Gastrocnemius medialis (tissue), 4 donors: ENCODE measurements at places on chromosomes 4 and X.

- H3K4me3 ChIP-seq: no peak overlapping the region
- no peaks in the 10 kb centered on the region for H3K4me1 ChIP-seq
- DNase-seq: no peak
- H3K27me3 ChIP-seq: no peaks in the 10 kb centered on the region
- no peak overlapping the region for H3K27ac ChIP-seq
- H3K36me3 ChIP-seq: no peaks in the 10 kb centered on the region
Observed at GRCh38 chr4:25775166-25775565, 87.6 kb downstream of the SEL1L3 start.

- H3K27ac ChIP-seq: peak within 1 kb of the TSS; percentile 63
- H3K27me3 ChIP-seq: no peaks in the 10 kb centered on the region
- H3K4me3 ChIP-seq: peak within 1 kb of the TSS; percentile 33
- no peaks in the 10 kb centered on the region for H3K4me1 ChIP-seq
- peak; percentile 76 for DNase-seq
Observed at GRCh38 chrX:47581731-47582647, at the start of gene TIMP1. Gene TIMP1 (plus strand): TSS chrX:47582436. CDS start chrX:47583416, 980 bp downstream.

DNA sequence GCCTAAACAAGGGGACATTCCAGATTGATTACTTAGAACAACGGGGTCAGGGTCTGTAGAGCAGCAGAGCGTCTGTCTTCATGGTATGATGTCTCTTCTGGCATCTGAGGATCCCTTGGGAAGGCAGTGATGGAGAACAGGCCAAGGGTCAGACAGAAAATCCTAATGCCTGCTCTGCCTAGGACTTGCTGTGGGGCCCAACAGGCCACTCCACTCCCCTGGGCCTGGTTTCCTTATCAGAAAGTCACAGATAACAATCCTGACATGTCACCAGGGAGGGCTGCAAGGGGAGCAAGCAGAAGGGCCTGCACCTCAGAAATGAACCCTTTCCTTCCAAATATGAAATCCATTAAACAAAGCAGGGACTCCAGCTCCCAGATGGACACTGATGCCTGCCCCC is 21.4 kb upstream of the ARHGAP6 start:
- DNase-seq: no peak
- no peaks in the 10 kb centered on the region for H3K4me1 ChIP-seq
- no peaks in the 10 kb centered on the region for H3K36me3 ChIP-seq
- H3K4me3 ChIP-seq: no peak overlapping the region

DNA sequence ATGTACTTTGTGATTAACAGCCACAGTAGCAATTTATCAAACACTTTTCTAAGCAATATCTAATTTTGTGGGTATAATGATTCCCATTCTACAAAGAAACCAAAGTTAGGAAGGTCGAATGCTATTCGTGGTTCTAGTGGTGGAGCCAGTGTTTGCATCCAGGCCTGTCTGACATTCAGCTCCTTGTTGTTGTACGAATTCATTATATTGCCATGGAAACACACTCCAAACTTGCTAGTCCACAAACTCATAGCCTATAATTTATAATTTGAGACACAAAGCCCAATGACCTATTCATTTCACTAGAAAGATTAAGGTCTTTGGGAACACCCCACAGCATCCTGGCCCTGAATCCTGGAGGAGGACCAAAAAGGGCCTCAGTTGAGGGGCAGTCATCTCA is 52.0 kb upstream of the FRAS1 start:
- no peaks in the 10 kb centered on the region for H3K36me3 ChIP-seq
- H3K4me3 ChIP-seq: no peak overlapping the region
- no peaks in the 10 kb centered on the region for H3K4me1 ChIP-seq
- no peak overlapping the region for H3K27ac ChIP-seq

DNA sequence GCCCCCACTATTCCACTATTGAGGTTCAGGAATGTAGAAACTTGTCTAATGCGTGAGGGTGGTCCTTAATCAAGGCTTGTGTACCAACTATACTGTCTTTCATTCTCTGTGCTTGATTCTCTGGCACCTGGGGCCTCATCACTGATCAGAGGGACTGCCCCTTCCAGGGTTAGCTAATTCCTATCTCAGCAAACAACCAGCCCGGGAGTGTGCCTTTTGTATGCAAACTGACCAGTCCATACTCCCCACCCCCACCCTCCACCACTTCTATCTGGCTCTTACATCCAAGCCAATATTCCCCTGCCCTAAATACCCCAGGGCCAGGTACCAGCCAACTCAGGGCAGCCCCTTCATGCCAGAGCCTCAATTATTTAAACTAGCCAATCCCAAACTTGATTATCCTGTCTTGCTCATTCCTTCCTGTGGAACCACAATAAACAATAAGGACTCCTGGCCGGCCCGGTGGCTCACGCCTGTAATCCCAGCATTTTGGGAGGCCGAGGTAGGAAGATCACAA is 59.3 kb downstream of the FTHL17 start:
- no peak overlapping the region for H3K4me3 ChIP-seq
- no peaks in the 10 kb centered on the region for H3K4me1 ChIP-seq

GRCh38 chr4:54695788-54696187 is 38.0 kb downstream of the KIT start:
- no peak overlapping the region for H3K4me3 ChIP-seq
- H3K36me3 ChIP-seq: no peaks in the 10 kb centered on the region
- DNase-seq: no peak

GRCh38 chr4:78022517-78022916 is 34.6 kb upstream of the FRAS1 start:
- no peaks in the 10 kb centered on the region for H3K36me3 ChIP-seq
- H3K4me3 ChIP-seq: no peak overlapping the region
- no peaks in the 10 kb centered on the region for H3K27me3 ChIP-seq
- H3K4me1 ChIP-seq: peaks cover 7% of the 10 kb centered on the region

DNA sequence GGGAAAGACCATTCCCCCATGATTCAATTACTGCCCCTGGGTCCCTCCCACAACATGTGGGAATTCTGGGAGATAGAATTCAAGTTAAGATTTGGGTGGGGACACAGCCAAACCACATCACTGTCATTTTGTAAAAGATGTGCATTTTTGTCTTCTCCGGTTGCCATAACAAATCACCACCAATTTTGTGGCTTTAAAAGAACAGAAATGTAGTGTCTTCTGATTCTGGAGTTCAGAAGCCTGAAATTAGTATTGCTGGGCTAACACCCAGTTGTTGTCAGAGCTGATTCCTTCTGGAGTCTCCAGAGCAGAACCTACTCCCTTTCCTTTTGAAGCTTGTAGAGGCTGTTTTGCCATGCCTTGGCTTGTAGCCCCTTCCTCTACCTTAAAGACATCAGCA is 54.1 kb upstream of the DHRSX start:
- no peaks in the 10 kb centered on the region for H3K4me1 ChIP-seq
- DNase-seq: no peak
- H3K4me3 ChIP-seq: no peak overlapping the region
- H3K27me3 ChIP-seq: peaks cover 4% of the 10 kb centered on the region

DNA sequence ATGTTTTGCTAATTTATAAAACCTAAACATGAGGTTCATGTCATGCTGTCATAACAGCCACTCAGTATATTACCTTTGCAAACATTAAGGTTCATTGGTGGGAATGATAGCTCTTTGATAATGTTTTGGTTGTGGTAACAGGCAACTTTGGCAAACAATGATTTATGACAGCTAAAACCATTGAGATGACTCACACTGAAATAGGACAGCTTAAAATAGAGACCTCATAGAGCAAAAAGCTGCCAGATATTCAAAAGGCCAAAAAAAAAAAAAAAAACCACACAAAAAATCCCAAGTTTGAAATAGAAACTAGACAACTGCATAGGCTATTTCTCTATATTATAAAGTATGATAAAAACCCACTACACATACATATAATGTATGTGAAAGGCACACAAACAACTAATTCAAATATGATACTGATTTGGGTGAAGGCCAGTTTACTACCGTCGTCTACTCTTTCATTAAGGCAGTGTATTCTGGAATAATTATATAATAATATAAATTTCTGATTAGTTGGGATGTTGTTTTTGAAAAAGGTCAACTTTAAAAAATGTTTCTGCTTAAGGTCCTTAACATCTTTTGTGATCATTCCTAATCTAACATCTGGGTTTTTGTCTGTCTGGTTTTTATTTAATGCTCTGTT is 646.0 kb upstream of the PITX2 start:
- no peak overlapping the region for H3K4me3 ChIP-seq
- H3K27me3 ChIP-seq: no peaks in the 10 kb centered on the region
- no peaks in the 10 kb centered on the region for H3K36me3 ChIP-seq
- H3K27ac ChIP-seq: no peak overlapping the region
